ENCODE measurements at places on chromosomes 11 and 22. TPM values are rescaled to one million over a fixed set of nuclear protein-coding genes. Genes with fewer than 3 reads are reported as not detected.

- H3K4me3 ChIP-seq, result no peak overlapping the region
- no peaks in the 10 kb centered on the region for H3K4me1 ChIP-seq
- H3K27me3 ChIP-seq, result no peaks in the 10 kb centered on the region
Measured at GRCh38 chr11:129569007-129569406, 193.4 kb downstream of the BARX2 start.

- H3K36me3 ChIP-seq, result no peaks in the 10 kb centered on the region
- no peaks in the 10 kb centered on the region for H3K4me1 ChIP-seq
- no peak for DNase-seq
Measured at GRCh38 chr22:49608660-49609059, 219.0 kb downstream of the BRD1 start.

FDXACB1 gene
- 0.53 TPM for total RNA-seq

GRCh38 chr11:68584991-68585524 lies 99.3 kb upstream of the GAL start:
- peaks cover 41% of the 10 kb centered on the region for H3K36me3 ChIP-seq
- H3K4me3 ChIP-seq, result no peak overlapping the region
- DNase-seq, result no peak
- peaks cover 12% of the 10 kb centered on the region for H3K4me1 ChIP-seq

- no peaks in the 10 kb centered on the region for H3K4me1 ChIP-seq
- DNase-seq, result no peak
- H3K27ac ChIP-seq, result peak overlapping the region; percentile 98
- H3K36me3 ChIP-seq, result no peaks in the 10 kb centered on the region
Measured at GRCh38 chr11:67372321-67372992, 941 bp downstream of the CLCF1 start.

MPPED2 gene
- total RNA-seq, result 5.3 TPM

NXPE1 gene
- total RNA-seq, result not detected

DNA sequence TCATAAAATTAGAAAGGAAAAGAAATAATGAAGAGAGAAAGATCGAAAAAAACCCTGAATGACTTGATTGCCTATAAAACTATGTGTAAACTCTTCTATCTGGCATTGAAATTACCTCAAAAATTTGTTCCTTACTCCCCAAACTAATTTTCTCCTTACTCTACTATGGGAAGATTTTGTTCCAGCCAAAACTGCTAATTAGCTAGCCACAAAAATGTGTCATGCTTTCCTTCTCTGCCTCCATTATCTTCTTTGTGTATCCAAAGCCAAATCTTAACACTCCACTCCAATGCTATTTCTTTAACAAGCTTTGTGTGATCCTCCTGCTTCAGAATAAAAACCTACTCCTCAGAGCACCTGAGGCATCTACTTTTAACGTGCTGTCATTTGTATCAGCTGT lies 831.2 kb downstream of the METTL15 start:
- no peaks in the 10 kb centered on the region for H3K27me3 ChIP-seq
- H3K27ac ChIP-seq, result no peak overlapping the region
- H3K4me3 ChIP-seq, result no peak overlapping the region
- H3K4me1 ChIP-seq, result no peaks in the 10 kb centered on the region
- H3K36me3 ChIP-seq, result no peaks in the 10 kb centered on the region

GSTP1 gene
- total RNA-seq, result 1,335 TPM

DNA sequence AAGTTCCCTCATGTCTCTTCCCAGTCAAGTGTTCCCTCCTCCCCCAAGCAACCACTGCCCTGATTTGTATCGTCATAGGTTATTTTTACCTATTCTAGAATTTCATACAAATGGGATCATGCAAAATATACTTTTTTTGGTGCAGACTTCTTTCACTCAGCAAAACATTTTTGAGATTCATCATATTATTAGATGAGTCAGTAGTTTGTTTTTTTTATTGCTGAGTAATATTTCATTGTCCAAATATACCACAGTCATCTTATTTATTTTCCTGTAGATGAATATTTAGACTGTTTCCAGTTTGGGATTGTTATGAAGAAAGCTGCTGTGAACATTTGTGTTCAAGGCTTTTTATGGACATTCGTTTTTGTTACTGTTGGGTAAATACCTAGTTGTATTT lies 126.2 kb upstream of the SEZ6L start:
- no peaks in the 10 kb centered on the region for H3K36me3 ChIP-seq
- DNase-seq, result no peak
- H3K27ac ChIP-seq, result no peak overlapping the region
- H3K4me3 ChIP-seq, result no peak overlapping the region
- no peaks in the 10 kb centered on the region for H3K4me1 ChIP-seq
- H3K27me3 ChIP-seq, result no peaks in the 10 kb centered on the region

GRCh38 chr11:111815489-111815888 lies 49.3 kb upstream of the PPP2R1B start:
- H3K36me3 ChIP-seq, result peaks cover 3% of the 10 kb centered on the region
- no peaks in the 10 kb centered on the region for H3K4me1 ChIP-seq
- peak overlapping the region; percentile 33 for H3K27ac ChIP-seq
- H3K27me3 ChIP-seq, result no peaks in the 10 kb centered on the region
- DNase-seq, result no peak
- no peak overlapping the region for H3K4me3 ChIP-seq

DNA sequence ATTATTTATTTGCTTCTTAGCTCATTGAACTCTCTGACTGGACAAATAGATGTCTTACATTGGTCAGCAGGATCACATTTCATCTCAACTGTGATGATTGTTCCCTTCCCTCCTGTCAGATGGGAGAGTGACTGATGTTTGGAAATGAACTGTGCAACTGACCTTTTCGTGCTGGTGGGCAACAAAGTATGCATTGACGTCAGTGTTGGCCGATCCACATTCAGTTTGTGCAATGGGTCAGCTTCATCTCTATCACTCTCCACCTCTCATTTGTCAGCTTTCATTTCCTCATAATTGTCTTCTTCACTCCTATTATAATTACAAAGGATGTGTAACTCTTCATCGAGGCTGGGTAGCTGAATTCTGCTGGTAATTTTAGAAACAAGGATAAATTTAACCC lies 71.3 kb downstream of the PPP2R1B start:
- DNase-seq, result no peak
- H3K27me3 ChIP-seq, result no peaks in the 10 kb centered on the region
- no peaks in the 10 kb centered on the region for H3K36me3 ChIP-seq

DNA sequence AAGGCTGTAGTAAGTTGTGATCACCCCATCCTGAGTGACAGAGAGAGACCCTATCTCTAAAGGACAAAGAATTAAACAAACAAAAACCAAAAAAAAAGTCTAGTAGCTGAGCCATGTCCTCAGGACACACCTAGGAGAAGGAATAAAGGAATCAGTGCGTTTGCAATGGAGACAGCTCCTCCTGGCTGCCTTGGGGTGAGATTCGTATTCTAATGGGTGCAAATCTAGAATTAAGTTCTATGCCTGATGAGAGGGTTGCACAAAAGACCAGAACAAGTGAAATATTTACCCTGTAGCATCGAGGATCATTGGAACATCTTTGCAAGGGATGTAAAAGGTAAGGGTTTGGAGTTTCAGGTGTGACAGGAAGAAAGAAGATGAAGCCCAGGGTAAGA lies 70.3 kb upstream of the BMAL1 start:
- no peaks in the 10 kb centered on the region for H3K27me3 ChIP-seq
- no peaks in the 10 kb centered on the region for H3K4me1 ChIP-seq
- no peak for DNase-seq
- H3K27ac ChIP-seq, result no peak overlapping the region
- no peak overlapping the region for H3K4me3 ChIP-seq

Data from ascending aorta (tissue), 2 donors.